ENCODE measurements at places on chromosomes 3 and 15. TPM values are rescaled to one million over a fixed set of nuclear protein-coding genes. Genes with fewer than 3 reads are reported as not detected.

Gene CLN6
- 21.3 TPM for total RNA-seq

Gene GOLGA8Q
- total RNA-seq: 0.66 TPM

Gene HYAL1
- total RNA-seq: 3.7 TPM

Gene NEK10
- 20.6 TPM for total RNA-seq

Gene CPN2
- not detected for total RNA-seq

Gene CCDC54
- total RNA-seq: not detected

Gene TNIK
- total RNA-seq: 61.7 TPM

Gene ITGB5
- 149 TPM for total RNA-seq

Gene NR2E3
- total RNA-seq: 0.27 TPM
